CD4-positive, CD25-positive, alpha-beta regulatory T cell (primary cell): ENCODE measurements at places on chromosomes 1 and 21.

DNA sequence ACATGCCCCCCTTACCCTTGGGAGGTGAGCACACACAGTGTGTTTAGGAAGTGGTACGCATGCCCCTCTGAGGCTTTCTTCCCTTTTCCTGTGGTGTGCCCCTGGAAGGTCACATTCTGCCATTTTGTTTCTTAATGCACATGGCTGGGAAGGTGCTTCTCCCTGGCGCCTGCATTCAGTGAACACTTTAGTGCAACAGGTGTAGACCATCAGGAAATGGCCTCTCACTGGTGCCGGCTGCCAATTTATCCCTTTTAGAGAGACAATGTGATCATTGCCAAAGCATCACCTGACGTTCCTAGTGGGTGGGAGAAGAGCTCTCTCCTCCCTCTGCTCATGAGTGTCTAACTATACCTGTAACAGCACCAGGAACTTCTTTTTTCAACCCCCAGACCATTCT, 51.8 kb upstream of the PDE9A start:
- DNase-seq = no peak

DNA sequence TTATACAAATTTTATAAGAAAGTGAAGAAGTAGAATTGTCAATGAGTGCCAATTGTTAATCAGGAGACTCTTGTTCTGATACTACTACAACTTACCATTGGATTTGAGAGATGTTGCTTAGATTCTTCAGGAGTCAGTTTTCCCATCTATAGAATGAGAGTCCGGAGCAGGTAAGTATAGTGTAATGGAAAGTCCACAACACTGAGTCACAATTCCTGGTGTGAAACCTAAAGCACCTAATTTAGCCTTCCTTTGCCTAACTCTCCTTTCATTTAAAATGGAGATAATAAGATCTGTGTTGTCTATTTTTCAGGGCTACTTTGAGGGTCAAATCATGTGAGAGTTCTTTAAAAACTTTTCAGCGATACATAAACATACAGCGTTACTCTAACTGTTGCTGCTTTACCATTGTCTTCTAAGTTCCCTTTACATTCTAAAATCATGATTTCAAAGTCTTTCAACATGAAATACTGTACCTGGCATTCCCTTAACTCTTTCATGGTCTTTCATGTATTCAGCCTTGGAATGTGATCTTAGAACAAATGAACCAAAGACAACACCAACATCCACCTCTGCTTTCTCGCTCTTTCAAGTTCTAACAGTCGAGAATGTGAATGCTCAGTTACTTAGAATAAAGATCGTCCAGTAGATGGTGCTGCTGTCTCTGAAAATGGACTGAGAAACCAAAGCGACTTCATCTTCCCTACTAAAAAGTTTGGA, 90.9 kb downstream of the SLC30A10 start:
- no peak for DNase-seq

DNA sequence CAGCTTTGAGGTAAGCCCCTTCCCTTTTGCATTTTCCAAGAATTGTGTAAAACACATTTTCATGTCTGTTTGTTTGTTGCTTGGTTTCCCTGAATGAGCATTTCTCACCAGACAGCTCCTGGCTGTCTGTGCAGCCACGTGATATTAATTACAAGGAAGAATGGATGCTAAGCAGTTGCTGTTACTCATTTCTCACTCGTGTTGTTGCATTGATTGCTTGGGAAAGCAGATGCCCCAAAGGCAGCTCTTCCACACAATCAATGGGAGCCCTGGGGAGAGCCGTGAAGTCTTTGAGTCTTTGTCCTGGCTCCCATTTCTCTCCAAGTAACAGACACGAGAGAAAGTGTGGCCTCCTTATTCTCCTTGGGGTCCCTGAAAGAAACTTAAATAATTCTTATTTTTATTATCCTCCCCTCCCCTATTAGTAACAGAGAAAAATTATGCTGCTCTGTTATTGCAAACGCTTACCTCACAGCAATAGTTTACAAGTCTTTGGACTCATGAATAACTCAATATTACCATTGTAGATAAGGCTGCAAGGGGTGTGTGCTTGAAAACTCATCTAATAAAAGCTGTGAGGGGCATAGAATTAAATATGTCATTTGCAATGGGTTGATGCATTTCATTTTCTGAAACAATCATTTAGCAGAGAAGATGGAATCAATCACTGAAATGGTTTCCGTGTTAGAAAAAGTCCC, 127.7 kb upstream of the CAMK1G start:
- DNase-seq = no peak

- no peak for DNase-seq
These were observed 5.8 kb downstream of the KISS1 start for GRCh38 chr1:204190212-204191211.

GRCh38 chr1:53639251-53639763, 99.7 kb downstream of the GLIS1 start:
- DNase-seq = no peak

DNA sequence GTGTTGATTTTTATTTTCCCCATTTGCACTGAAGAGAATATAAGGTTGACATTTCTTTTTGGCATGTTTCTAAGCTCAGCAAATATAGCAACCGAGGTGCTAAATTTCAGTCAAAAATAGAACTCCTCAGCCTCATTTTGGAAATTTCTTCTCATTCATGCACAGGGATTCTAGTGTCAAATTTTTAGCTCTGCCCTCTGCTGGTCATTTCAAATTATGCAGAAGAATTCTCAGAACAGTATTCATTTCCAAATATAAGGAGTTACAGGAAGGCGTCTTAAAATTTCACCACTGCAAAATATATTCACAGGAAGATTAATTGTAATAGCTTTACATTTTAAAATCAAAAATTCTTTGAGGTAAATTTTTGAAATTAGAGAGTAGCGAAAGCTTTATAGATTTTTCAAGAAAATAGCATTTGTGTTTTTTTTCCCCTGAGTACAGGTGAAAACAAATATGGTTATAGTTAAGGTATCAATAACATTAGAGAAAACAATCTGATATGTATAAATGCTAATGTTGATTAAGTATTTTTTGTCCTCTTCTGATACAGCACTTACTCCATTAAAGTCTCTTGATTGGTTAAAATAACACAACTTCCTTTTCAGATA, 57.9 kb downstream of the FMN2 start:
- peak; percentile 3 for DNase-seq

DNA sequence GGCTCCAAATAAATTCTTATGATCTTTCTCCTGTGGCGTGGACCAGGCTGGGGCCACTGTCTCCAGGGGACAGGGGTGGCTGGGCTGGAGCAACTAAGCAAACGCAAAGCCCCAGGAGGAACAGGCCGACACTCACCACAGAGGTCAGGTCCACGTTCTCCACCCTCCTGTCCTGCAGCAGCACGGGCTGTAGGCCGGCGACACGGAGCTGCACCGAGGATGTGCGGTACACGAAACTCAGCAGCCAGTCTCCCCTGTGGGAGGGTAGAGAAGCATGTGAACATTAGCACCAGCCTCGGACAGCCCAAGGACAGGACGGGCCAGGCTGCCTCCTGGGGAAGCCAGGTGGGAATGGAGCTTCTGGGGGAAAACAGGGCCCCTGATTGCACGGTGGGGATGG, 29.6 kb downstream of the HTR6 start:
- DNase-seq = no peak

GRCh38 chr21:33754481-33754880, 112.2 kb downstream of the ITSN1 start:
- DNase-seq = no peak

DNA sequence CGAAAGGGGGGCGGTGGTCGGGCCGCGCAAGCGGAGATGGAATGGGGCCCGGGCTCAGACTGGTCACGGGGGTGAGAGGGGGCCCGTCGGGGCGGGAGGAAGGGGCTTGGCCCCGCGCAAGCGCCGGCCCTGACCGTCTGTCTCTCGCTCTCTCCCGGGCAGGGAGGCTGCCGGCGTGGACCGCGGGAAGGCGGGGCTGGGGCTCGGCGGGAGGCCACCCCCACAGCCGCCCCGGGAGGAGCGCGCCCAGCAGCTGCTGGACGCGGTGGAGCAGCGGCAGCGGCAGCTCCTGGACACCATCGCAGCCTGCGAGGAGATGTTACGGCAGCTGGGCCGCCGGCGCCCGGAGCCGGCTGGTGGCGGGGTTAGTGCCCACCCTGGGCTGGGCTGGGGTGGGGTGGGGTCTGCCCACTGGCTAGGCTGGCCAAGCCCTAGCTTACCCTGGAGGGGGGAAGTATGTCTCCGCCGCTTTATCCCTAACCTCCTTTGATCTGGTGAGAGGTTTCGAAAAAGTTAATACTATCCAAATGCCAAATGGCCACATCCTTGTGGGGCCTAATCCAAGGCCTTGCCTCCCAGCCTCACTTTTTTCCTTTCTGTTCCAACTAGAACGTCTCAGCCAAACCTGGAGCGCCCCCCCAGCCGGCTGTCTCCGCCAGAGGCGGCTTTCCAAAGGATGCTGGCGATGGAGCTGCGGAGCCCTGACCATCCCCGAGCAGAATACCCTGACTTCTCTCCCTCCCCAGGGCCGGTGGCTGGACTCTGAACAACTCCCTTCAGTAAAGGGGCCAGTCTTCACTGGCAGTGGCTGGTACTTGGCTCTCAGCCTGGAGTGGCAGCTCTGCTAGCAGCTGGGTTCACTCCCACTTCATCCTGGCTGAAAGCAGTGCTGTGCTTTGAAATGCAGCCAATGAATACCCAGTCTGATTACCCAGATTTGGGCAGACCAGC, 636 bp upstream of the YRDC start:
- no peak for DNase-seq

- DNase-seq = peak; percentile 6
These were observed at the start of gene FHAD1 for GRCh38 chr1:15246960-15247614. Gene FHAD1, plus strand, starts transcription at chr1:15247223. Its CDS starts 4,562 bp downstream, at chr1:15251785.

GRCh38 chr1:155304558-155305063, 3.4 kb upstream of the PKLR start:
- no peak for DNase-seq

- DNase-seq = no peak
These were observed 130.8 kb downstream of the ZBTB18 start for GRCh38 chr1:244181867-244182266.

DNA sequence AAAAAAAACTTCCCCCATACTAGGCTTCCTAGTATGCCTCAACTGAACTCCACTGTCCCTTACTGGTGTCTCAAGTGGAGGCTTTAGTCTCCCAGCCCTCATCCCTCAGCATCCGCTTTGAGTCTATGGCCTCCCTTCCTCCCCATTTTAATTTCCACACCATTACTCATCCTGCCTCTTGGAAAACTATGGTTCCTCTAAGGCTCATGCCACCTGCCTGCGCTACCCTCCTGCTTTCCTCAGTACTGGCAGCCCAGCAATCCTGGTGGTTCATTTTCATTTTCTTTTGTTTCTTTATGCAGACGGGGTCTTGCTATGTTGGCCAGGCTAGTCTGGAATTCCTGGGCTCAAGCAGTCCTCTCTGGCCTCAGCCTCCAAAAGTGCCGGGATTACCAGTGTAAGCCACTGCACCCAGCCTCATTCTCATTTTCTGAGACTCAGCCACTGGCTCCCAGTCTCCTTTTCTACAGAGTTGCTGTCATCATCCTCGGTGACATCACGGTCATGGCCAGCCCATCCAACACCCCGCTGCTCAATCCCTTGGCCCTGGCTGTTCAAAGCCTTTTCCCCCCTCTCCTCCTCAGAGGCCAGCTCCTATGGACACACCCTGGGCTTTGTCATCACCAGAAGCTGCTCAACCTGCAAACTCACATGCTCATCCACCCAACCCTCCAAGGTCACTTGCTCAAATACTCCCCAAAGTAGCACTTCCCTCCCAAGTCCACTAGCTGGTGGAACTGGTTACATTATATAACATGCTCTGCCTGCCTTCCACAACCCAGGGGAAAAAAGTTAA, 2.3 kb upstream of the PMVK start:
- DNase-seq = no peak
